ENCODE measurements at places on chromosomes 2 and 18. TPM values are rescaled to one million over a fixed set of nuclear protein-coding genes. Genes with fewer than 3 reads are reported as not detected.

GALR1 gene
- total RNA-seq: not detected

PAIP2B gene
- total RNA-seq: 2.5 TPM

TLX2 gene
- total RNA-seq: not detected

DSG2 gene
- 22.3 TPM for total RNA-seq

KLHL14 gene
- 0.34 TPM for total RNA-seq

BCL11A gene
- 4.5 TPM for total RNA-seq

CNGA3 gene
- not detected for total RNA-seq

ACMSD gene
- total RNA-seq: not detected

RAB6D gene
- total RNA-seq: not detected

AAMP gene
- 237 TPM for total RNA-seq
